Stomach (tissue), 19 donors: ENCODE measurements at places on chromosomes 7 and 10. TPM values are rescaled to one million over a fixed set of nuclear protein-coding genes. Genes with fewer than 3 reads are reported as not detected.
A peak's percentile ranks its signal among the peaks of the same experiment; 100 is the strongest.

DNA sequence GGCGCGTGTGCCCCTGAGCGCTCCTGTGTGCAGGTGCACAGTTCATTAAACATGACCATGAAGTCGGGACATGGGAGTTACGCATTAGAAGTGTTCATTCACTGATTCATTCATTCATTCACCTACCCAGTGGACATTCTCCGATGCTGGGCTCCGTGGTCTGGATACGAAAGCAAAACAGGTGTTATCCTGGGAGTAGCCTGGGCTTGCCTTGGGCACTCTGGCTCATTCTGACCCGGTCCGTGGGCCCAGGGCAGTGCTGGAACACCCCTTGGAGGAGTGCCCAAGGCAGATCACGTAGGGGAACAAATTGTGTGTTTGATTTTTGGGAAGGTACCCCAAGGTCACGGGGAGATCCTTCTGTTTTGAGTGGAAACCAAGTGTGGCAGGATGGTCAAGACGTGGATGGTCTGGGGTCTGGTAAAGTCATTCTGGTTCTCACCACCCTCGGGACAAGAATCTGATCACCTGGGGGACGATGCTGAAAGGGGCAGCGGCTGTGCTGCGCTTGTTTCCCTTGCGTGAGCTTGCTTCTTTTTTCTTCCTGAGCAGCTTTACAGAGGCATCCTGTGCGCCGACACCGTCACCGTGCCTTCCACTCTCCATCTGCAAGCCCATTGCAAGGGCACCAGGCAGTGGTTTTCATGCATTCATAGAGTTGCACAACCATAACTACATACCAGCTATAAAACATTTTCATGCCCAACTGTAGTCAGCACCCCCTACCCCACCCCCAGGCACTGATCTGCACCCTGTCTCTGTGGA, 10.1 kb downstream of the ELFN1 start:
- peaks cover 9% of the 10 kb centered on the region for H3K27me3 ChIP-seq
- H3K4me3 ChIP-seq = no peak overlapping the region
- no peak overlapping the region for H3K27ac ChIP-seq
- no peaks in the 10 kb centered on the region for H3K36me3 ChIP-seq
- DNase-seq = peak; percentile 8
- H3K4me1 ChIP-seq = no peaks in the 10 kb centered on the region

DNA sequence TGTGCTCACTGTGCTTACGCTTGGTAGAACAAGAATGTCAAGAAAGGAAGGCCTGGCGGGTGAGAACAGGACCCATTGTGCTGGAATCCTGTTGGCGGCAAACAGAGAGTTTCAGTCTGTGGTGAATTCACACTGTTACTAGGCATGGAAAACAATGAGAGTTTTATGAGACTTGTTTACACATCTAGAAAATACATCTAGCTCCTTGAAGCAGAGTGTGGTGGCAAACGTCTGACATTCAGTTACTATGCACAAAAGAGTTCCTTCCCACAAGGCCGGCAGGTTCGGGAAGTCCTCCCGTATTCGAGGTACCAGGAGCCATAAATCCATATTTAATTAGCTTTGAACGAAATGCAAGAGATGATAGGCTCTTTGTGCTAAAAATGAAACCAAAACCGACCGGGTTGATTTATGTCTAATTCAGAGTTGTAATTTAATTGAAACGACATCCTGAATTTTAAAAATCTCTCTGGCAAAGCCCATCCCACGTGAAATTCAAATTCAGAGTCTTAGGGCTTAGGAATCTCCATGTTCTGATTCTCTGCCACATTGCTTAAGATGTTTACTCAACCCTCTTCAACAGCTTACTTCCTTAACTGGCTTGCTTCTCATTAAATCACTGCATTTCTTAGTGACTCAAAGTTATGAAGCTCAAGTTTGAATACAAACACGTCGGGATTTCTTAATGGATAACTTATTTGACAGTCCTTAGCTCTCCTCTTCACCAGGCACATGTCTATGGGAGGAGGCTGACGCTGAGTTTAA, 299.9 kb upstream of the PITRM1 start:
- peaks cover 6% of the 10 kb centered on the region for H3K4me1 ChIP-seq
- peak; percentile 64 for DNase-seq

Gene ANKRD2
- polyA plus RNA-seq = 9.9 TPM

DNA sequence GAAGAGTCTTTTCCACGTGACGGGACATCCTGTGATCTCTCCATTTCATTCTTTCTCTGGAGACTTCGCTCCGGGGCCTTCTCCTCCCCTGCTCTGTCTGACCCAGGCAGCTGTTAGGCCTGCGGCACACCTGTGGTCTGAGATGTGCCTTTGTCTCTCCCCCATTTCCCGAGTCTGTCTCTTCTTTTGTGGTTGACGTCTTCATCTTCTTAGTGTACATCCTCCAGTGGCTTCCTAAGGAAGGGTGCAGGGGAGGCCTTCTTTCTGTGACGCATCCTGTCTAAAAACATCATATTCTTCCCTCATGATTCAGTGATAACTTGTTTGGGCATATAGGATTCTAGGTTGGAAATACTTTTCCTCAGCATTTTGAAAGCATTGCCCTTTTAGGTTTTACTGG, 17.2 kb upstream of the ATP6V0E2 start:
- H3K27me3 ChIP-seq = no peaks in the 10 kb centered on the region
- H3K4me3 ChIP-seq = no peak overlapping the region
- H3K27ac ChIP-seq = no peak overlapping the region

DNA sequence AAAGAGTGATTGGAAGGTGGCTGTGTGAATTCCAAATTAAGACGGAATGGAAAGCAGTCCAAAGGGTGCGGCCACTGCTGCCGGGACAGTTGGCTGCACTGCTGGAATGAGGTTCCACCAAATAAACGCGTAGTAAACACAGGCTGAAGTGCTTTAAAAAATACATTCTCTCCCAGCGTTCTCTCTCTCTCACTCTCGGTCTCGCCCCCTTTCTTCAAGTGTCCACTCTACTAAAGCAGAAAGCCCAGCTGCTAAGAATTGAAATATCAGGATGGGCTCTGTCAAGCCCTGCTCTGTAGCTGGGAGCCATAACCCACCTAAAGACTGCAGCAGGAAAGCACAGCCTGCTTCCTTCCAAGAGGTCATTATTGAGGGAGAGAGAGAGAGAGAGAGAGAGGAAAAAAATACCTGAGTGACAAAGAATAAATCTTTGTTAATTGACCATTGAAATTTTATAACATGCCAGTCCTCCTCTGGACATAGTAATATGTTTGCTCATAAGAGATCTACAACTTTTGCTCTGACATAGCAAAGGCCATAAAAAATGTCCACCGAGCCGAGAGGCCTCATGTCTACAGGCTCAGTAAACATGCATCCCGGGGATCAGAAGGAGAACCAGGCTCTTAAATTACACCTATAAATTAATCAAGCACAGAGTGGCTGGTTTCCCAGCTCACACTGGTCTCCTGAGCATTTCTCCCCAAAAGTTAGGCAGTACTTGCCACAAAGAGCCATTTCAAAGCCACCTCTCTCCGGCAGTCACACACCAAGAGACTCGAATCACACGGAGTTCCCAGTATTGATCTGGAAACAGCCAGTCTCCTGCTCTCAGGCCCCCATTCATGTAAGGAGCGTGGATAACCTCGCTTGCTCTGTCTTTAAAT, 72.8 kb downstream of the FGFR2 start:
- H3K4me1 ChIP-seq = peaks cover 19% of the 10 kb centered on the region
- no peaks in the 10 kb centered on the region for H3K36me3 ChIP-seq
- DNase-seq = peak; percentile 67
- peak overlapping the region; percentile 66 for H3K27ac ChIP-seq
- no peaks in the 10 kb centered on the region for H3K27me3 ChIP-seq

DNA sequence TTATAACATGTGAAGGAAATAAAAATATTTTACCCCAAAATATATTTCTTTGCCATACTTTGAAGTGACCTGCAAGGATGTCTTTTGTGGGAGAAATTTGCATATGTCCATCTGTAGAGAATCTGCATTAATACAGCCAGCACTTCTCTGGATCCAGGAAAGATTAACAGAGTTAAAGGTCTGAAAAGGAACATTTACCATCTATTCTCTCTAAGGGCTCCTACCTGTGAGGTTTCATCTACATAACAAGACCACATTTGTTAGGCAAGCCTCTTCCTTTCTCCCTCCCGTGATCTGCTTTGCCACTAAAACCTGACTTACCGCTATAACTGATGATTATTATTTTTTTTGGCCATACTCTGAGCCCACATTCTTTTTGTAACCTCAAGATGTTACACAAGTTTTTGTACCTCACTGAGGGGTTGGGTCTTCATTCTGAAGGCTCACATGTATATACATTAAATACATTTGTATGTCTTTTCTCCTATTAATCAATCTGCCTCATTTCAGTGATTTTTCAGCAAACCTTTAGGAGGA, 129.4 kb downstream of the AKR1D1 start:
- no peaks in the 10 kb centered on the region for H3K4me1 ChIP-seq
- H3K27ac ChIP-seq = no peak overlapping the region
- H3K27me3 ChIP-seq = no peaks in the 10 kb centered on the region
- no peak overlapping the region for H3K4me3 ChIP-seq
- H3K36me3 ChIP-seq = no peaks in the 10 kb centered on the region
- DNase-seq = no peak

DNA sequence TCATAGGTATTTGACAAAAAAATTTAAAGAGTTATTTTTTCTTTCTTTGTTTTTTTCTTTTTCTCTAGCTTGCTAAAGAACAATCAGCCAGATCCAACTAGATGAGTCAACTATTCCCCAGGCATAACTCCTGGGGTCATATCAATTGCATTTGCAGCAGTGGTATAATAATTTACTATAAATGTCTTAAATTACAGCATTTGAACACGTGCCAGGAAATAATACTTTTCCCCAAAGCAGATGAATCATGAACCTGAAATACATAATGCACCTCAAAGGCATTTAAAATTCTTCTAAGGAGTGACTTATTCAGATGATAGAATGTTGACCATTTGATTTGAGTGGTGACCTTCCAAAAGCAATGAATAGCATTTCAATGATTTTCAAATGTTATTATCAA, 190.1 kb downstream of the LRRTM3 start:
- no peak for DNase-seq
- no peaks in the 10 kb centered on the region for H3K27me3 ChIP-seq
- H3K27ac ChIP-seq = no peak overlapping the region
- no peaks in the 10 kb centered on the region for H3K4me1 ChIP-seq
- no peaks in the 10 kb centered on the region for H3K36me3 ChIP-seq

DNA sequence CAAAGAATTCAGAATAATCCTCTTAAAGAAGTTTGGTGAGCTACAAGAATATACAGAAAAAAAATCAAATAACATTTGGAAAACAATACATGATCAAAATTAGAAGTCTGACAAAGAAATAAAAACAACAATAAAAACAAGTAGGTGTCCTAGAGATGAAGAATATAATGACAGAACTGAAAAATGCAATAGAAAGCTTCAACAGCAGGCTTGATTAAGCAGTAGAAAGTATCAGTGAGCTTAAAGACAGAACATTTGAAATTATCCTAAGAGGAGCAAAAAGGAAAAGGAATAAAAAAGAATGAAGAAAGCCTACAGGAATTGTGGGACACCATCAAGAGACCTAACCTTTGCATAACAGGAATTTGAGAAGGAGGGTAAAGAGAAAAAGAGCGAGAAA, 238.8 kb downstream of the ZEB1 start:
- no peaks in the 10 kb centered on the region for H3K36me3 ChIP-seq
- H3K27me3 ChIP-seq = no peaks in the 10 kb centered on the region
- no peak overlapping the region for H3K4me3 ChIP-seq

Gene GPNMB
- polyA plus RNA-seq = 27.8 TPM

DNA sequence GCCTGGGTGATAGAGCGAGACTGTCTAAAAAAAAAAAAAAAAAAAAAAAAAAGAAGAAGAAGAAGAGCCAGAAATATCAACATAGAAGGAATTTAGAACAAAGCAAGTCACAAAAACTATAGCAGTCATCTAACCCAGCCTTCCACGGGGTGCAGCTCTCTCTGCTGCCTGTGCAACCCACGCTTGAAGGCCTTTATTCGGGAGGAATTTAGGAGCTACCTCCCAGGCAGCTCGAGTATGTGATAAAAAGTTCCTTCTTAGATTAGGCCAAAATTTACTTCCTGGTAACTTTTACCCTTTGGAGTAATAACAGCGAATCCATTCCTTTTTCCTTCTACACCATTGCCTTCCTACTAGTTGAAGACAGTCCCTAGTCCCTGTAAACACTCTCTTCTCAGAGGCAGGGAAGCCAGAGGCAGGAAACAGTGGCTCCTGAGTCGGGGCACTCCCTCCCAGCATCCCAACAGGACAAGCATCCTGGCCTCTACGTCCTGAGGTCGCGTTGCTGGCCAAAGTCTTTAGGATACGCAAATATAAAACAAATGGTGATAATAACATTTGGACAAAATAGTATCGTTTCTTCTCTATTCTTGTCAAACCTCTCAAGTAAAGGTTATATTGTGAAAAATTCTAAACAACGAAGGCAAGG, 109.3 kb upstream of the KMT2C start:
- H3K4me1 ChIP-seq = no peaks in the 10 kb centered on the region
- no peak overlapping the region for H3K27ac ChIP-seq
- H3K36me3 ChIP-seq = no peaks in the 10 kb centered on the region
- no peak for DNase-seq

- peak; percentile 28 for DNase-seq
- peaks cover 21% of the 10 kb centered on the region for H3K4me1 ChIP-seq
- peaks cover 29% of the 10 kb centered on the region for H3K27me3 ChIP-seq
- no peaks in the 10 kb centered on the region for H3K36me3 ChIP-seq
These were observed 187.5 kb upstream of the NFE2L3 start for GRCh38 chr7:25964483-25964991.

- H3K4me1 ChIP-seq = no peaks in the 10 kb centered on the region
- no peak overlapping the region for H3K27ac ChIP-seq
- no peaks in the 10 kb centered on the region for H3K36me3 ChIP-seq
- no peak for DNase-seq
- H3K27me3 ChIP-seq = no peaks in the 10 kb centered on the region
- no peak overlapping the region for H3K4me3 ChIP-seq
These were observed 260.2 kb upstream of the PRKCQ start for GRCh38 chr10:6840201-6840691.

Gene CARD11
- polyA plus RNA-seq = 1.8 TPM

GRCh38 chr10:34768972-34769330, 46.1 kb downstream of the PARD3 start:
- no peak overlapping the region for H3K27ac ChIP-seq
- H3K4me3 ChIP-seq = no peak overlapping the region
- peaks cover 55% of the 10 kb centered on the region for H3K4me1 ChIP-seq
- no peaks in the 10 kb centered on the region for H3K36me3 ChIP-seq
- H3K27me3 ChIP-seq = no peaks in the 10 kb centered on the region
- DNase-seq = no peak

- no peaks in the 10 kb centered on the region for H3K27me3 ChIP-seq
- no peaks in the 10 kb centered on the region for H3K4me1 ChIP-seq
- peak overlapping the region; percentile 35 for H3K4me3 ChIP-seq
These were observed 268.8 kb downstream of the ELFN1 start for GRCh38 chr7:1938788-1939433.

GRCh38 chr7:84495128-84495527, 300.5 kb upstream of the SEMA3A start:
- H3K36me3 ChIP-seq = no peaks in the 10 kb centered on the region
- DNase-seq = no peak
- no peaks in the 10 kb centered on the region for H3K4me1 ChIP-seq
- H3K27ac ChIP-seq = no peak overlapping the region
- no peaks in the 10 kb centered on the region for H3K27me3 ChIP-seq

- no peak overlapping the region for H3K4me3 ChIP-seq
- H3K4me1 ChIP-seq = no peaks in the 10 kb centered on the region
- no peak overlapping the region for H3K27ac ChIP-seq
- H3K27me3 ChIP-seq = no peaks in the 10 kb centered on the region
These were observed 176.2 kb upstream of the ZMIZ1 start for GRCh38 chr10:78892338-78893176.

Gene LBX1
- polyA plus RNA-seq = not detected
